ENCODE measurements at places on chromosomes 1 and 21.

DNA sequence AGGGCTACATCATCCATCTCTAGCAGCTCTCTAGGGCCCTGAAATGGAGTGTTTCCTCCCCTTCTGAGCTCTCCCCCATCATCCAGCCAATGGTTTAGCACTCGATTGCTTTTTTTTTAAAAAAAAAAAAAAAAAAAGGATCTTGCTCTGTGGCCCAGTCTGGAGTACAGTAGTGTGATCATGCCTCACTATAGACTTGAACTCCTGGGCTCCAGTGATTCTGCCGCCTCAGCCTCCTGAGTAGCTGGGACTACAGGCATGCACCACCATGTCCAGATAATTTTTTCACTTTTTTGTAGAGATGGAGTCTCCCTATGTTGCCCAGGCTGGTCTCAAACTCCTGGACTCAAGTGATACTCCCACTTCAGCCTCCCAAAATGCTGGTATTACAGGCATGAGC, 12.1 kb upstream of the ITPKB start:
- H3K36me3 ChIP-seq, result no peaks in the 10 kb centered on the region
- DNase-seq, result no peak
- H3K4me3 ChIP-seq, result no peak overlapping the region
- no peak overlapping the region for H3K27ac ChIP-seq
- peaks cover 5% of the 10 kb centered on the region for H3K27me3 ChIP-seq

- no peaks in the 10 kb centered on the region for H3K36me3 ChIP-seq
- H3K27me3 ChIP-seq, result peaks cover 6% of the 10 kb centered on the region
- no peak overlapping the region for H3K27ac ChIP-seq
- no peak for DNase-seq
- H3K4me3 ChIP-seq, result no peak overlapping the region
Measured at GRCh38 chr1:70382682-70383081, 28.2 kb upstream of the ANKRD13C start.

DNA sequence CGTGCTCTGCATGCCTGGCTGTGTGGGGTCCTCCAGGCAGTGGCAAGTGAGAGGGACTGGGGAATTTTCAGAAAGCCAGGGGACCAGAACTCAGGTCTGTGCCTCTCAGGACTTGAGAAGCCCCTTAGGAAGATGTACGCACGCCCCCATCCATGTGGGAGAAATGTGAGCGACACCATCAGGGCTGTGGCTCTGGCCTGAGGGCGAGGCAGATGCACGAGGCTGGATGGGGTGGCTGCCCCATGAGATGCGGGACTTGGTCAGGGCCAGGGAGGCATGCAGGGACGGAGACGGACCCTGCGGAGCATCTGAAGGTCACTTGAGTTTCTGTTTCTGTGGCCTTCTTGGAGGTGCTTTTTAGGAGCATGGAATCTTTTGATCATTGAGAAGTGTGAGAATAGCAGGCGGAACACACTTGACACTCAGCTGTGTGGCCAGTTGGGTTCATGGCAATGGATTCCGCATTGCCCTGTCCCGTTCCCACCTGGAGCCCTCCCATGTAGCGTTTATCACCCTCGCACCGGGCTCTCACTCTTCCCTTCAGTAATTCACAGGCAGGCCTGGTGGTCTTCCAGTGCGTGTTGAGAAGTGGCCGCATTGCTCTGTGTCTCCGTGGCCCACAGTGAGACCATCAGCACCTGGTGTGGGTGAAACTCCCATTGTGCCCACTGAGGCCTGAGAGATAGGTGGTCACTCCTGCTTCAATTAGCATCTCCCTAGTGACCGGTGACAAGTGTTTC, 30.7 kb upstream of the ACTRT2 start:
- no peak overlapping the region for H3K27ac ChIP-seq
- no peak for DNase-seq
- no peak overlapping the region for H3K4me3 ChIP-seq
- H3K36me3 ChIP-seq, result no peaks in the 10 kb centered on the region

DNA sequence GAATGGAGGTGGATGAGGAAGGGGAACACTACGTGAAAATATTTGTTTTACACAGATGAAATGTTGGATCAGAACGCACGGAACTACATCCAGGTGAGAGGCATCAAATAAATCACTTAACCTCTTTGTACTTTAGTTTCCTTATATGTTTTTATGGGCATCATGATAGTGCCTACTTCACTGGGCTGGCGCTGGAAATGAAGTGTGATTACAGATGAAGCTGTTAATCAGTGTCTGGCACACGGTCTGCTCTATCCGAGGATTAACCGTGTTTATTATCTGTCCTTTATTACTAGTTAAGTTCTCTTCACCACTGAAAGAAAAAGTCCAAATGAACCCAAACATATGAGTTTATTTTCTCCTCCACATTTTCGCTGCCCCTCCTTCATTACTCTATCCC, 96.0 kb upstream of the TRABD2B start:
- no peaks in the 10 kb centered on the region for H3K36me3 ChIP-seq
- peaks cover 23% of the 10 kb centered on the region for H3K27me3 ChIP-seq
- H3K4me1 ChIP-seq, result peaks cover 3% of the 10 kb centered on the region
- H3K27ac ChIP-seq, result no peak overlapping the region

DNA sequence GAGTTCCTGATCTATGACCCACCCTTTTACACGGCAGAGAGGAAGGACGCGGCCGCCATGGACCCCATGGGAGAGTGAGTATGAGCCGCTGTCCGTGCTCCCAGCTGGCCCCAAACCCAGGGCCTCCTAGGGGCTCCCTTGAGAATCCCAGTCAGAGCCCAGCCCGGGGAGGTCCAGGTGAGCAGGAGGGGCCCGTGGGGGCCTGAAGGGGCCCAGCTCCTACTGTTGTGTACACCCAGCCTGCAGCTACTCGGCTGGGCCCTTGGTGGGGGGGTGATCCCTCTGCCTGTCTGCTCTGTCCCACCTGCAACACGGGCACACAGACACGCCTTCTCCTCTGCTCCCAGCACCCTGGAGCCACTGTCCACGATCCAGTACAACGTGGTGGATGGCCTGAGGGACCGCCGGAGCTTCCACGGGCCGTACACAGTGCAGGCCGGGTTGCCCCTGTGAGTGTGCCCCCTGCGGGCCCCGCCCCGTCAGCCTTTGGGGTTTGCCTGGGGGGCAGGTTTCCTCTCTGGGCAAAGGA, 28.6 kb upstream of the LRRC3 start:
- H3K4me3 ChIP-seq, result no peak overlapping the region
- no peaks in the 10 kb centered on the region for H3K27me3 ChIP-seq
- no peak overlapping the region for H3K27ac ChIP-seq
- H3K36me3 ChIP-seq, result peaks cover 5% of the 10 kb centered on the region
- DNase-seq, result no peak
